ENCODE measurements at places on chromosomes 6 and 20.
A peak's percentile ranks its signal among the peaks of the same experiment; 100 is the strongest.

DNA sequence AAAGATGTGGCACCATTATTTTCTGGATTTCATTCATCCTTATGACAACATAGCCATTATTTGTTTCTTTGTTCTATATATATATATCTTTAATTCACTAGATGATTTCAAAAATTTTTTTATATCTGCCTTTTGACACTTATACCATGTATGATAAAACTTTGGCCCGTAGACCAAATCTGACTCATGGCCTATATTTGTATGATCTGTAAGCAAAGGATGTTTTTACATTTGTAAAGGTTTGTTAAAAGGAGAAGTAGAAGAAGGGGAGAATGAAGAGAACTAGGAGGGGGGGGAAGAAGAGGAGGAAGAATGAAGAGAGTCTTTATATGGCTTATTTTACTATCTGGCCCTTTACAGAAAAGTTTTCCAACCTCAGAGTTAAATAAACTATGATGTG lies 279.7 kb downstream of the LAMA2 start:
- DNase-seq: no peak

DNA sequence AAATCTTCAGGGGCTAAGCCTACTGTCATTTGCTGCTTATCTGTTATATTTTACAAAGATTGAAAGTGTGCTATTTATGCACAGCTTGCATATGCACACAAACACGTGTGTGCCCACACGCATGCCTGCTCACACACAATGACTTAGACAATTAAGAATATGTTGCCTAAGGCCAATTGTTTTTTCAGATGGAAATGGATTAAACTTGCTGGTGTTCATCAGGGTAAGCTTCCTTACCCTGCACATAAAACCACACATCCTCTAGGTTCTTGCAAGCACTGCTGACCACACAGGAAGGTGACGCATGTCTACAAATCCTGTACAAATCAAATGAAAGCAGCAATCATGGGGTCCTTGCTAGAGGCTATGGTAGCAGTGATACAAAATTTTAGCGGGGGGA lies 58.4 kb downstream of the GJA10 start:
- DNase-seq: no peak

DNA sequence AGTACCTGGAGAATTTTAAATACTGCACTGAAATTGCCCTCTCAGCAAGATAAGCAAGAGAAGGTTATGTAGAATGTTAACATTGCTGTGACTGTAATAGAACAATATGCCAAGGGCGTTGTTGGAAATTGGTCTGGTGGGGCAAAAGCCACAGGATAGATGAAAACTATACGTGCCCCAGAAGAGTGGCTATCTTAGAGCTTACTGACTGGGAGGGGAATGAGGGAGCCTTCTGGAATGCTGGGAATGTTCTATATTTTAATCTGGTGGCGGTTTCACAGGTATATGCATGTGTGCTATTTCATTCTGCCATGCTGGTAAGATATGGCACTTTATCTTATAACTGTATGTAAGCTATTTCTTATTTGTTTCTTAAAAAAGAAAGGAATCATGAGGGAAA lies 35.2 kb upstream of the YWHAB start:
- no peak for DNase-seq

GRCh38 chr6:101294676-101295075 lies 98.8 kb upstream of the GRIK2 start:
- peak; percentile 9 for DNase-seq

GRCh38 chr6:53717566-53717965 lies 52.0 kb upstream of the KLHL31 start:
- DNase-seq: no peak

- DNase-seq: no peak
Measured at GRCh38 chr20:60862601-60863000, 389.5 kb upstream of the CDH4 start.

DNA sequence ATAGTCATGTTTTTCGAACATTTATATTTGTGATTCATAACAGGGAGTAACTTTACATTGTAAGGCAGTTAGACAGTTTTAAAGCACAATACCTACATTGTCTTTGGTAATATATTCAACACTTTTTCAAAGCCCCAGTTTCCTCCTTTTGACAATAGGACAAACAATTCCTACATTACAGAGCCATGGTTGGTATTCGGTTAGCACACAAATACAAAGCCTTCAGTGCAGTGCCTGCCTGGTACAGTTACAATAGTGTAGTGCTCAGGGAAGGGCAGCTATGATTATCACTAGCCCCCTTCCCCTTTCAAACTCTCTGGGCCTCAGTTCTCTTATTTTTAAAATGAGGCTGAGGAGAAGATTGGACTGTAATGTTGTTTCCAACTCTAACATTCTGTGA lies 207.8 kb downstream of the TPBG start:
- DNase-seq: no peak

- no peak for DNase-seq
Measured at GRCh38 chr20:25238319-25239037, 9.4 kb upstream of the PYGB start.

DNA sequence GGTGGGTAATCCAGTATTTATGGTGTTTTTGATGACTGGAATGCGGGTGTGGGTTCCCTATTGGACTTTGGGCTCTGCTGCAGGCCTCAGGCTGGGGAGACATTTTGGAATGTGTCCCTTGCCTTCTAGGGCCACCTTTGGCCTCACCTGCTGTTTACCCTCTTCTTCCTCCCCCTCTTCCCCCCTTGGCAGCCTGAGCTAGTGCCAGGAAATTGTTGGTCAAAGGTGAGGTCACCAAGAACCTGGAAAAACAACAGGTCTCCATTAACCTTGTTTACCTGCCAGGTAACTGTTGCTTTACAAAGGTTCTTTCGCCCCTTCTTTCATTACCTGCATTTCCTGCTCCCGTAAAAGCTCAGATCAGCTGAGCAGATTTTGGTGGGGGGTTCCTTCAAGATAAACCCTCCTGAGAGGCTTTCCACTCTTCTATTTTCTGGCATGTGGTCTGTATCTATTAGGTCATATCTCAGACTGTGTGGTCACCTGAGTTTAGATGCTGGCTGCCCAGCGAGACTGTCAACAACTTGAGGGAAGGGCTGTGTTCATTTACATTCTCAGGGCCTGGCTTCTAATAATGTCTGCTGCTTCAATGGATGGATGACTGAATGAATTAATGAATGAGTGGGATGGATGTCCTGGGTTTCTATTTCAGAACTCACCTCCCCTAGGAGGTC lies 34.7 kb downstream of the VEGFA start:
- no peak for DNase-seq

GRCh38 chr20:9507544-9508239 lies 6.7 kb upstream of the LAMP5 start:
- DNase-seq: no peak

DNA sequence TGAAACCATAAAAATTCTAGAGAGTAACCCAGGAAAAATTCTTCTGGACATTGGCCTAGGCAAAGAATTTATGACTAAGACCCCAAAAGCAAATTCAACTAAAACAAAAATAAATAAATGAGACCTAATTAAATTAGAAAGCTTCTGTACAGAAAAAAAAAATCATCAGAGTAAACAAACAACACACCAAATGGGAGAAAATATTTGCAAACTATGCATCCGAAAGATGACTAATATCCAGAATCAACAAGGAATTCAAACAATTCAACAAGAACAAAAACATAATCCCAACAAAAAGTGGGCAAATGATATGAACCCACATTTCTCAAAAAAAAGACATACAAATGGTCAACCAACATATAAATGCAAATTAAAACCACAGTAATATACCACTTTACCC lies 242.6 kb upstream of the CDYL start:
- peak; percentile 11 for DNase-seq

DNA sequence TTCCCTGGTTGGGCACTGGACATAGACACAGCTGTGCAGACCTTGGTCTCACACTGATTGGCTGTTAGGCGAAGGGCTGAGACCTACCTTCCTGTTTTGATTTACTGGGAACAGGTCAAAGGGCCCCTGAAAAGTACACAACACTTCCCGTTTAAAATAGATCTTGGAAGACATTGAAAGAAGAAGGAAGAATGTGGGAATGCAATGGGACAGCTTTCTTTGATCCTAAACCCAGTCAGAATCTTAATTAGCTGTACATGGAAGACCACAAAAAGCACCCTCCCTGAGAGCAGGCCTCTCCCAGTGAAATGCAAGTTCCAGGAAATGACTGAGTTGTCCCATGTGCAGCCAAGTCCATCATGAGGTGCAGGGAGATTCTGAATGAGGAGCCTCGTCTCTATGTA lies 83.6 kb upstream of the EXOC2 start:
- DNase-seq: no peak

GRCh38 chr6:134819863-134820800 lies 129.8 kb downstream of the ALDH8A1 start:
- DNase-seq: no peak

DNA sequence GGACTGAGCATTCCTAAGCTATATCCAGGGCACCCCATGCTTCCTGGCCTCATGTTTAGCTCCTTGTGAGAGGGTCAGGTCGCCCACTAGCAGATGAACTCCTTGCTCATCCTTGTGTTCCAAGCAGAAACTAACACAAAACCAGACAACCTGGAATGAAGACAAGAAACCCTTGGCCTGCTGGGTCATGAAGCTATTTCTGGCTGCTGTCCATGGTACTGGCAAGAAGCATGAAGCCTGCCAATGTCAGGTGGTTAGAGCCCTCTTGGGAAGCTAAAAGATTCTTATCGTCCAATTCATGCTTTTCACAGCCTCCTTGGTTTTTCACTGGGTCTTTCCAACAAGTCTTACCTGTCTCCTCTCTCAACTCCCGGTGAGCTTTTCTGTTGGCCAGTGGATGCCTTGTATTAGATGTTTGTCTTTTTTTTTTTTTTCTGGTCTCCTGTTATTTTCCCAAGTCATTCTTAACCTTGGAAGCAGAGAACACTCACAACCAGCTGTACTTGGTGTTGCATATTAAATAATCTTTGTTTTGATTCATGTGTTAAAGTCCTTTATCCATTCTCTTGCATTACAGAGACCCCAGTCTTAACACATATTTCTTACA lies 180.3 kb downstream of the ANKRD60 start:
- no peak for DNase-seq

DNA sequence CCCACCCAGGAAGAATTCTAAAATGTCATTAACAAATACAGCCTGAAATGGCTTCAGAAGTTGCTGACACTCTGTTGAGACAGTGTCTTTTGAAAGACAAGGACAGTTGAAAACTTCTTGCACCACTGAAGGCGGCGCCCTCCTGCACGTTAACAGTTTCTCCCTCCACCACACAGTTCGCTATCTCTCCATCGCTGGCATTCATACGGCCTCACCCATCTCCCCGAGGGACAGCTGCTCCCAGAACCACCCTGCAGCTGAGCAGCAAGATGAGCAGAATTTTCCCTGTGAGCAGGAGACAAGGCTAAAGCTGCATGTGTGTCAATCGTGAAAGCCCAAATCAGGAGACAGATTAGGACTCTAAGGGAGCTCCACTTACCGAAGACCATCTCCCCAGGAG lies 113.3 kb downstream of the LY86 start:
- DNase-seq: no peak

GRCh38 chr6:41157323-41157722 lies 3.2 kb upstream of the TREML1 start:
- DNase-seq: no peak

DNA sequence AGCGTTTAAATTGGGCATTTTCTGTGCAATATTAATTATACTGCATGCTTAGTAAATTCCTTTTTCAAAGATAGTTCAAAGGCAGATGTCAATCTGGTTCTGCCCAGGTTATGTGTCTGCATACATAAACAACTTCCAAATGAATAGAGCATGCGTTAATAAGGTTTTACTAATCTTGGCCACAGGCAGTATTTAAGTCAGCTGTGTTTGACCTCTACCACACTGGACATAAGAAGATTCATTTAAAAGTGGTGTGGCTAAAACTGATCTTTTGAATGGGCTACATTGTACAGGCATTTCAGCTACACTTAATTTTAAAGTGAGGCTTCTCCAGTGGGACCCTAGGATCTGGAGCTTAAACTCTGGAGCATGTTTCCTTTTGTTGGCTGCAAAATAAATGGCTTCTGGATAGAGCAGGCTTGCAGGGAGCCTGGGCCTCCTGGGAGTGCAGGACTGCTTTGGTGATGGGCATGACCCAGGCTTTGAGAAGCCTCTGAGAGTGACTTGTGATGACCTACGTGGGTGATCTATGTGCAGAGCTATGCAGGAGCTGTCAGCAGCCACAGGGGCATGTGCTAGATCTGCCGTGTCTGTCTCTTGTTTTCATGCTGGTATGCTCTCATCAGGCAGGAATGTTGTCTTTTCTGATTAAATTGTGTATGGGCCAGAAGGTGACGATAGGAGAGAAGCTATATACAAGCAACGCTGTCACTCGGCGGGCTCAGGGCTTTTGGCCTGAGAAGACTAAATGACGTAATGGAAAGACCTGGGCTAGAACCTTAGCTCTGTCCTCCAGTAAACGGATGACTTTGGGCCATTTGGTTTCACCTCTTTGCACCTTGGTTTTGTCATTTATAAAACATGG lies 331.2 kb downstream of the QKI start:
- no peak for DNase-seq

- no peak for DNase-seq
Measured at GRCh38 chr20:48131581-48131980, 346.3 kb upstream of the SULF2 start.

DNA sequence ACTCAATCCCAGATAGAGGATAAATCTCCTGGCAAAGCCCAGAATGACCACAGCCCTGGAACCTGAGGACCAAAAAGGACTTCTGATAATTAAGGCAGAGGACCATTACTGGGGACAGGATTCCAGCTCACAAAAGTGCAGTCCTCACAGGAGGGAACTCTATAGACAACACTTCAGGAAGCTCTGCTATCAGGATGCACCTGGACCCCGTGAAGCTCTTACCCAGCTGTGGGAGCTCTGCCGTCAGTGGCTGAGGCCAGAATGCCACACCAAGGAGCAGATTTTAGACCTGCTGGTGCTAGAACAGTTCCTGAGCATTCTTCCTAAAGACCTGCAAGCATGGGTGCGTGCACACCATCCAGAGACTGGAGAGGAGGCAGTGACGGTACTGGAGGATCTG lies 992 bp downstream of the ZSCAN16 start:
- no peak for DNase-seq

- DNase-seq: peak; percentile 82
Measured at GRCh38 chr6:12233693-12234571, 56.2 kb upstream of the EDN1 start.

DNA sequence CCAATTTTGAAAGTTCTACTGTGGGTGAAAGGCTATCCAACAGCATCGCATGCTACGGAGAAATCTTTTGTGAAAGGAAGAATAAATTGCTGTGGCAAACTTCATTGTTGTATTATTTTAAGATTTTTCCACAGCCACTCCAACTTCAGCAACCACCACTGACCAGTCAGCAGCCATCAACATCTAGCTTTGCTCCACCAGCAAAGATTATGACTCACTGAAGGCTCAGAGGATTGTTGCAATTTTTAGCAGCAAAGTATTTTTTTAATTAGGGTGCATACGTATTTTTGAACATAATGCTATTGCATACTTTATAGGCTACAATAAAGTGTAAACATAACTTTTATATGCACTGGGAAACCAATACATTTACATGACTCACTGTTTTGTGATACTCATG lies 493.5 kb downstream of the TFAP2A start:
- DNase-seq: no peak

GRCh38 chr6:146544616-146545182 lies 1.1 kb downstream of the RAB32 start:
- no peak for DNase-seq
